ENCODE measurements at places on chromosomes 5 and 9. TPM values are rescaled to one million over a fixed set of nuclear protein-coding genes. Genes with fewer than 3 reads are reported as not detected.

DNA sequence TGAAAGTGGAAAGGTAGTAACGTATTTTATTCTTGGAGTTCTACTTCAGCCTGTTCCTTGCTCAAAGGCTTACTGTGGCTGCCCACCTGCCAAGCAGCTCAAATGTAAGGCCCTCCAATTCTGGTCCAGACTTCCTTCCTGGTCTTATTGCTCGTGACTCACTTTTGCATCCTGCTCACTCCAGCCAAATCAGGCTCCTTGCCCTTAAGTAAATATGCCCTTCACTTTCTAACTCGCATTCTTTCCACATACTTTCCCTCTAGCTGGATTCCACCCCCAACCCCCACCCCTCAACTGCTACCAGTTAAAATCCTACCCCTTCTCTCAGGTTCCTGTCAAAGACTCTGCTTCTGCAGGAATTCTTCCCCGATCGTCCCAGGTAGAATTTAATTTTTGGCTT lies 96.6 kb downstream of the GALNT10 start:
- DNase-seq, result no peak

GRCh38 chr5:98016771-98017170 lies 756.7 kb upstream of the RGMB start:
- no peak for DNase-seq

- no peak for DNase-seq
These were observed 93.3 kb downstream of the TMEM174 start for GRCh38 chr5:73266176-73266738.

DNA sequence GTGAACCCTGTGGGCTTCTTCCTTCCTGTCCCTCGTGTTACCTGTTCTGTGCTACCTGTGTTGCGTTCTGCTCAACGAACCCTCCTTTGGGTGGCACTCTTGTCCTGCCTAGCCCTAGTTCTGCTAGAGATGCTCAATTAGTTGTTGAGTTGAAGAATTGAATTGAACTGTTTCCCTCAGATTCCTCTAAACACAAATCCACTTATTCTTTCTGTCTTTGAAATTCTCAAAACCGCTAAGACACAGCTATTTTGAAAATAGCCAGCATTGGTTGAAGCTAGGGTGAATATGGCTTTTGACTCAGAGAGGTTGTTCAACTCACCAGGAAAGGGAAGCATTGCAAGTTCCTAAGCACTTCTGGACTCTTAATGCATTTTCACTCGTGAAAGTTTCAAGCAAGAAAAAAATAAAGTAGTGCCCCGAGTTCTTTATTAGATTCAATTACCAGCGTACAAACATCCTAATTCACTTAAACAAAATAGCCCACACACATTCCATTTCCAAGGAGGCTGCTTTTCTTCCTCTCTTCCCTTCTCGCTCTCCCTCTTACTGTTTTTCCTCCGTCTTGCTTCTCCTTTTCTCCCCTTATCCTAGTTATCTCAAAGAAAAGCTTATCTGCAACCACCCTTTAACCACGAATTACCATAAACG lies 642 bp upstream of the ITGA1 start:
- no peak for DNase-seq

Gene TNPO1
- 40.4 TPM for polyA plus RNA-seq

DNA sequence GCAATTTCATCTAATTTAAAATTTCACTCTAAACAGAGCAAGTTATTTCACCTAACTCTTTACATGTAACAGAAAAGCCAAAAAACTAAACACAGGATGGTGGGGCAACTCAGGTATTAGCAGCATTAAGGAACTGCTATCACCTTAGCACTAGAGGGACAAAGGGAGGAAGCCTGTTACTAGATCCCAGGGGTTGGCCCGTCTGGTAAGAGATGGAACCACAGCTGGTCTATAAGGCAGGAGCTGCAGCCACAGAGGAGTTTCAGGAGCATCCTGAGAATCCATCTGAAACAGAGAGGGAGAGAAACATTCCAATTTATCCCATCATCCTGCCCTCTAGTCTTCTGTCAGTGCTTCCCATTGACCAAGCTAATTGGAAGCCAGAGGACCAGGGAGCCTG lies 300.3 kb downstream of the MRPS30 start:
- no peak for DNase-seq

- DNase-seq, result no peak
These were observed 830.3 kb downstream of the BRINP1 start for GRCh38 chr9:118538959-118539358.

- DNase-seq, result no peak
These were observed 119.7 kb downstream of the RAPGEF6 start for GRCh38 chr5:131515348-131515747.

DNA sequence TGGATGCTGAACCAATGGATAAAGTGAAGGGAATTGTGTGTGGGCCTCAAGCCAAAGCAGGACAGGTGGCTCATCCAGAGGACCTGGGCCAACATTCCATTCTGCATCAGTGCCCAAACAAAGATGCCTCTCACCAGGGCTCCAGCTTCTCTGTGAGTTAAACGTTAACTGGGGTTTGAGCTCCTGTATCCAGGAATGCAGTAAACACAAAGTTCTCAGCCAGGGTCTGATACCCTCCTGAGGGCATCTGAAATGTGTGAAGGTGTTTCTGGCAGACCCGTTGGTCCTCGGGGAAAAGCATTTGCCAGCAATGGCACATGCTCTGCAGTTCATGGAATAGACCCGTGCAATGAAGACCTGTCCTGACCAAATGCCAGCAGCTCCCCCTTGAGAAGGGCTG lies 33.9 kb upstream of the AOPEP start:
- no peak for DNase-seq

GRCh38 chr9:1071730-1072129 lies 21.6 kb downstream of the DMRT2 start:
- DNase-seq, result no peak

DNA sequence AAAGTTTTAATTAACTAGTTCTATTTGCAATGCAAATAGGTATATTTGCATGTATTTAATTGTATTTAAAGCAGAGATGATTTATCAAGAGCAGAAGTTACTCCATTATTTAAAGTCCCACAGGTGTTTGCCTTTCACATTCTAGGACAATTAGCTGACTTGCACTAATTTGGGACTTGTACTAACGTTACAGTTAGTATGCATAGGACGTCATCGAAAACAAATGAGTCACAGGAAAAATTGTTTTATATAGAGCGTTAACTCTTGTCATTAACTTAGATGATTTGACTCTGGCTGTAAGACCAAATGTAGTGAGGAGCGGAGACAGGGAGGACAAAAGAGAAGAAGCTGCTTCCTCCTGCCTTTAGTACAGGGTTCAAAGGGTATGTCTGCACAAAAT lies 126.1 kb upstream of the IFNE start:
- DNase-seq, result no peak

Gene GRXCR2
- polyA plus RNA-seq, result not detected

- DNase-seq, result peak; percentile 59
These were observed 150.8 kb downstream of the EFNA5 start for GRCh38 chr5:107519900-107520354.

DNA sequence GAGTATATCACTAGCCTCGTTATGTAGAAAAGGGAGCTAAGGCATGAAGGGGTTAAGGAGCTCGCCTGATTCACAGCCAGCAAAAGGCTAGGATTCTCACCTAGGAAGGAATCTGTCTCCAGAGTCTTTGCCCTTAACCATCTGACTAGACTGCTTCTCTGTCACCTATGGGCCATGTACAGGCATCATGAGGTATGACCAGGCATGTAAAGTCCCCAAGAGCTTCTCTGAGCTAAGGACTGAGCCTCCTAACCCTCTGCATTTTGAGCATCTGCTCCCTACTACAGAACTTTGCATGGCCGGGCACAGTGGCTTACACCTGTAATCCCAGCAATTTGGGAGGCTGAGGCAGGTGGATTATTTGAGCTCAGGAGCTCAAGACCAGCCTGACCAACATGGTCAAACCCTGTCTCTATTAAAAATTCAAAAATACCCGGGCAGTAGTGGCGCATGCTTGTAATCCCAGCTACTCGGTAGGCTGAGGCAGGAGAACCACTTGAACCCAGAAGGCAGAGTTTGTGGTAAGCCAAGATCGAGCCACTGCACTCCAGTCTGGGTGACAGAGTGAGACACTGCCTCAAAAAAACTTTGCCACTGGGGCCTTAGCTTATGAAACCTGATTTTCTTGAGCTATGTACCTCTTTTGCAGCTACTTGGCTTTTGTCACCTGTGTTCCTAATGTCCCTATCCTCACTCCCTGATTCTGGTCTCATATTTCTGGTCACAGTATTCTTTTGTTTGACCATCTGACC lies 33.2 kb upstream of the IL7R start:
- DNase-seq, result no peak

Gene HMMR
- polyA plus RNA-seq, result not detected

DNA sequence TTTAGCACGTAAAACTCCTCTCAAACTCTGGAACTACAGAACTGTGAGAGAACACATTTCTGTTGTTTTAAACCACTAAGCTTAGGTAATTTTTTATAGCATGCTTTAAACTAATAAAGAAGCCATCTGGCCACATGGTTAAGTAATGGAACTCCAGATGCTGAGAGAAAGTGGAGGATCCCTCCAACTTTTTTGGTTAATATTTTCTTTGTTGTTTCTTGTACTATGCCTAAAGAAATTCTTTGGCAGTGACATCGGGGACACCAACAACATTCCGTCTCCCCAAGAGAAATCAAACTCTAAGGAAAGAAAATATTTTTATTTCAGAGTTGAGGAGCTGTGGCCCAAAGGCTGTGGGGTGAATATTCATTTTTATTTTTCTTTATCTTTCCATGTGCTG lies 734.8 kb upstream of the CDH9 start:
- DNase-seq, result no peak

DNA sequence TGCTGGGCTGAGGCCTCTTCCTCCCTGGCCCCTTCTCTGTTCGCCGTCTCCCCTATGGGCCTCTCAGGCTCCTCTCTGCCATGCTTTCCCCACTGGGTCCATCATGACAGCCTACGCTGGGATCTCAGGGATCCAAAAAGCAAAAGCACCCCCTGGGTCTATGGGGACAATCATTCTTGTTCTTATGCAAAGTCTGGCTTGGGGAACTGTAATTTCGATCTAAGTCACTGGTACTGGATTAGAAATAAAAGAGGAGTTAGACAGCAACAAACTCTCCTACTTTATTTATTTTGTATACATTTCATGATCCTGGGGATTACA lies 86.6 kb downstream of the SLC38A9 start:
- DNase-seq, result no peak

- DNase-seq, result no peak
These were observed 36.2 kb downstream of the IARS1 start for GRCh38 chr9:92257327-92257726.

Gene LTC4S
- polyA plus RNA-seq, result 5.8 TPM

DNA sequence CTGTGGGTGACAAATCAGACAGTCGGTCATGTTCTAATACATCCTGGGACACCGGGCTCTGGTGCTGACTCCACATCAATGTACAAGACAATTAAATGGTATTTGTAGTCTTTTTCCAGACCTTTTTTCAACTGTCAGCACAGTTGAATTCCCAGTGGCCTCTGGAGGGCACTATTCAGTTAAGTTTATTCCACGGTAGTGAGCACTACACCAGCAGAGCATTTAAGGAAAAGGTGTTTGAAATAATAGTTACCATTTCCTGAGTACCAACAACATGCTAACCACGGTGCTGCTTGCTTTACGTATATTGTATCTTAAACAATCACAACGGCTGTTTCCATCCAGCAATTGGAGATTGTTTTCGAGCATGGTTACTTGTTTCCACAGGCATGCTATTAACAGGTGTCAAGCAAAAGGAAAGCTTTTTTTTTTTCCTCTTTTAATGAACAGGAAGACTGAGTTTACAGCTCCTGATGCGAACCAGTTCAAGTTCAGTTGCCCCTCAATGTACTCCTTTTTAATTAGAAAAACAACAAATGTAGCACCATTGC lies 186.7 kb downstream of the PDZD2 start:
- peak; percentile 16 for DNase-seq

GRCh38 chr5:135965504-135965903 lies 10.7 kb upstream of the LECT2 start:
- DNase-seq, result no peak

DNA sequence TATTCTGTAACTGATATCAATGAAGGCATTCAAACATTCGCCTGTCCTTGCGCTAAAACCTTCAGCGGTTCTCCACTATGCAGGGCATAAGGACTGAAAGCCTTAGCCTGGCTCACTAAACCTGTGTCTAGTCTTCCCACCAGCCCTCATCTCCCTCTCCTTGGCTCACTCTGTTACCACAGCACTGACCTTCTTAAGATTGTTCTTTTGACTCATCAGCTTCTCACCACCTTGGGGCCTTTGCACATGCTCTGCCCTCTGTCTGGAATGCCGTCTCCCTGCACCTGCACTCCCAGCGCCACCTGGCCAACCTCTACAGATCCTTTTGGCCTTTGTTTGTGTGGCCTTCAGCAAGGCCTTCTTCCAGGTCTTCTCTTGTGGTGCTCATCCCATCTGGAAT lies 131.8 kb upstream of the IER5L start:
- DNase-seq, result no peak

DNA sequence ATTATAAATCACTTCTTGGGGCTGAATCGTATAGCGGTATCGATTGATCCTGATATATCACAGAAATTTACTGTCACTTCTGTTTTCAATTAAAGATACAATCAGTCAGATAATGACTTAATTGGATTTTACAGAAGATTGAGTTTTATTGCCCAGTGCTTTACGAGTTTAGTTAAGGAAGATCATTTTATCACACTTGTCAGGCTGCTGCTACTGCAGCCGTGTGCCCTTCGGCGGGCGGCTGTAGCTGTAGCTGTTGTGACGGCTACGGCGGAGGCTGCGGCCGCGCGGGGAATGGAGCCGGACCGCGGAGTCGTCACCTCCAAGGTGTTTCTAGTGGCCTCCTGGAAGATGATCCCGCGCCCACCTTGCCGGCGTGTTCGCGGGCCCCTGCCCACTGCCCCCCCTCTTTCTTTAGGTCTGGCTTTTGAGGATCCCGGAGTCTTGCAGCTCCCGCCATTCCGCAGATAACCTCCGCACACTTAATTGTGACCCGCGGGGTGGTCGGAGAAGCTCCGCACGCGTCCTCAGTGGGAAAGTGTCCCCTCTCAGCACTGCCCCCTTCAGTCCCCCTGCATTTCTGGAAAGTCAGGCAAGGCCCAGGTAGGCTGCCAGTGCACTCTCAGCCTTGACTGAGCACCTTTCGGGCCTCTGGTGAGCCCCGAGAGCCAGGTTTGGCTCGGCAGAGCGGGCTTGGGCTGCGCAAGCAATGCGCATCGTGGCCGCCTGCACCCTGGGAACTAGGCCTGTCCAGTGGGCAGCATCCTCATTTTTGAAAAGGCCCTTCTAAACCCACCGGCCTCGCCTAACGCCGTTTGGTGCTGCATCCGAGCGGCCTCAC lies 6.9 kb upstream of the DMRT3 start:
- DNase-seq, result no peak
